Activated CD8-positive, alpha-beta memory T cell treated with anti-CD3 and anti-CD28 coated beads for 24 hours (primary cell): ENCODE measurements at places on chromosomes 3 and 15.

DNA sequence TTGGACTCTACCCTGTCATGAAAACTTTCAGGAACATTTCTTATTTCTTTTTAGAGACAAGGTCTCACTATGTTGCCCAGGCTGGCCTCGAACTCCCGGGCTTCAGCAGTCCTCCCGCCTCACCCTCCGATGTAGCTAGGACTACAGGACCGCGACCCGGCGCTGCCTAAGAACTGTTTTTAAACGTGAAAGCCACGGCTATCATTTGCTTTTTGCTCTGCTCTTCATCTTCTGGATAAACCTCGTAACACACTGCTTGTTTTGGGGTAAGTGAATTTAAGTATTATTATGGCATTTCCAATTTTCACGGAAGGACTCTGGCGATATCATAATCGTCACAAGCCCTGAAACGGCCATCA is 14.3 kb upstream of the CCNL1 start:
- no peak for DNase-seq

- DNase-seq, result no peak
These were observed 145.3 kb upstream of the LPP start for GRCh38 chr3:188008582-188009213.

DNA sequence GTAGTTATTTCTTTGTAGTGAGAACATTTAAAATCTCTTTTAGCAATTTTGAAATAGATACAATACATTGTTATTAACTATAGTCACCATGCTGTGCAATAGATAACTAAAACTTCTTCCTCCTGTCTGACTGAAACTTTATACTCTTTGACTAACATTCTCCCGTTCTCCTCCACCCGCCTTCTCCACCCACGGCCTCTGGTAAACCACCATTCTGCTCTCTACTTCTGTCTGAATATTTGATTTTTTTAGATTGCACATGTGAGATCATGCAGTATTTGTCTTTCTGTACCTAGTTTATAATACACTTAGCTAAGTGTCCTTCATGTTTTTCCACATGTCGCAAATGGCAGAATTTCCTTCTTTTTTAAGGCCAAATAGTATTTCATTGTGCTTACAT is 72.8 kb upstream of the RBM5 start:
- DNase-seq, result no peak

GRCh38 chr3:25171118-25171807 is 256.8 kb upstream of the RARB start:
- DNase-seq, result no peak

DNA sequence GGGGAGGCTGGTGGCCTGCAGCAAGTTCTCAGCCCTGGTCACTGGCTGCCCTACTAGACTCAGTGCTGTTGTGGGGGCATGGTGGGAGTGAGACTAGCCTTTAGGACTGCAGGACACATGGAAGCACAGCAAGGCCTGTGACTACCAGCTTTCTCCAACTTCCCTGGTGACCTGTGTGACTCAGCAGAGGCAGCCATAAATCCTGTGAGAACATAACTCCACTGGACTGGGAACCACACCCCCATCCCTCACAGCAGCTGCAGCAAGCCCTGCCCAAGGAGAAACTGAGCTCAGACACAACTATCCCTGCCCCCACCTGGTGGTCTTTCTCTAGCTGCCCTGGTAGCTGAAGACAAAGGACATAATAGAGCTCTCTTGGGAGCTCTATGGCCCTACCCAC is 111.3 kb downstream of the DCLK3 start:
- no peak for DNase-seq

GRCh38 chr3:136932523-136932922 is 25.3 kb upstream of the IL20RB start:
- no peak for DNase-seq

GRCh38 chr3:88996691-88997090 is 110.7 kb upstream of the EPHA3 start:
- no peak for DNase-seq

- no peak for DNase-seq
These were observed 27.4 kb upstream of the TJP1 start for GRCh38 chr15:29849716-29850115.
